ENCODE measurements at places on chromosomes 1 and 21.

DNA sequence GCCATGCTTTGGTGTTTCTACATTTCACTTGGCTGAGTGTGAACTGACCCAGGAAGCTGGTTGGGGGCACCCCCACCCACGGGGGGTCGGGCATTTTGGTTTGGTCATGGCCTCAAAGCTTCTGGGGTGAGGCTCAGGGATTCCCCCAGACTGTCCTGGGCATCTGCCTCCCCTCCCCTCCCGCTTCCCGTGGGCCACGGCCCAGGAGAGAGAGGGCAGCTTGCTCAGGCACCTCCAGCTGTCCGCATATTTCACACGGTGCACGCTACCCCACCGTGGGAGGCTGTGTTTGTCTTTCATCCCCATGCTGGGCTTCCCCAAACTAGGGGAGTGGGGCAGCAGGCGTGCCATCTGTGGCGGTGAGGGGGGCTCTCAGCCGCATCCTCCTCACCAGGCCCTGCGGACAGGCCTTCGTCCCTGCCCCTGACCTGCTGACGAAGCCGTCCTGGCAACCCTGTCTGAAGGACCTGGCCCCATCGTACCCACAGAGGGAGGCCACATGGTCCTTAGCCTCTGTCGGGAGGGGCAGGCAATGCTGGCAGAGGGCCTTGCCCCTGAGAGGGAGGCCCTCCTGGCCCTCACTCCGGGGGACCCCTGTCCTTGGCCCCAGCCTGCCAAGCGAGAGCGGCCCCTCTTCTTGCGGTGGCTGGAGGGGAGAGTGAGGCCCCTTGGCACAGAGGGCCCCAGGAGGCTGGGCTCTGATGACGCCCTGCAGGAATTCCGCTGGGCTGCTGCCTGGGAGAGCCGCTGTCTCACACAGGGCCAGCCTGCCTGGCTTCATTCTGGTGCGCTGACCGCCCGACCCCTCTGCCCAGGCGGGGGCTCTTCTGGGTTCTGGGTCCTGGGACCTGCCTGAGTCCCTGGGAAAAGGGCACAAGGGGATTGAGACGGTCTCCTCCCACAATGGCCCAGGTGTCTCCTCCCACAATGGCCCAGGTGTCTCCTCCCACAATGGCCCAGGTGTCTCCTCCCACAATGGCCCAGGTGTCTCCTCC, 22.1 kb downstream of the TP73 start:
- no peak for DNase-seq

- no peak for DNase-seq
Measured at GRCh38 chr1:188406636-188407035, 1577.9 kb downstream of the PLA2G4A start.

DNA sequence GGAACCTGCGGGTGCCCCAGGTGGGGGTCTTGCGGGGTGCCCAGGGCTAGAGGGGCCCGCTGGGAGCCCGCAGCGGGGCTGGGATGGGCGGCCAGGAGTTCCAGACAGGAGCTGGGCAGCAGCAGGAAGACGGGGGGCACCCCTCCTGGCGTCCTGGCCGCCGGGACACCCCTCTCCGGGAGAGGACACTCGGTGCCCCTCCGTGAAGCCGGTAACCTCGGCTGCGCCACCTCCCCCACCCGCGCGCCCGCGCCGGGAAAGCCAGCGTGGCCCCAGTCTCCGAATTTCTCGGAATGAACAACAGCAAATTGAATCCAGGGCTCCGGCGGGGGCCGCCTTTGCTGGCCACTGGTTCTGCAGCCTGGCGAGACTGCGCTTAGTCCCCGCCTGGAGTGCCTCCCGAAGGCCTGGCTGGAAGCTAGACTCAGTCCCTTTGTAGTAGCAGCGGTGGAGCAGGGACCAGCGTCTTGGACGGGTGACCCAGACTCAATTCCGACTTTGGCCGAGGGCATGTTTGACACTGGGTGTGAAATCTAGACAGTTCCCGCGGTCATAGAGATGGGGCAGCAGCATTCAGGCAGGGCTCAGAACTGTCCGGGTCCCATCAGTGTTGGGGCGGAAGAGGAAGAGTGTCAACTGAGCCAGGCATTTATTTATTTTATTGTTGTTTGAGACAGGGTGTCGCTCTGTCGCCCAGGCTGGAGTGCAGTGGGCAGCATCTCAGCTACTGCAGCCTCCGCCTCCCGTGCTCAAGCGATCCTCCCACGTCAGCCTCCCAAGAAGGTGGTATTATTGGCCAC, 773 bp downstream of the IFNGR2 start:
- DNase-seq, result peak; percentile 52

GRCh38 chr1:158812336-158812735, 18.8 kb upstream of the MNDA start:
- no peak for DNase-seq

DNA sequence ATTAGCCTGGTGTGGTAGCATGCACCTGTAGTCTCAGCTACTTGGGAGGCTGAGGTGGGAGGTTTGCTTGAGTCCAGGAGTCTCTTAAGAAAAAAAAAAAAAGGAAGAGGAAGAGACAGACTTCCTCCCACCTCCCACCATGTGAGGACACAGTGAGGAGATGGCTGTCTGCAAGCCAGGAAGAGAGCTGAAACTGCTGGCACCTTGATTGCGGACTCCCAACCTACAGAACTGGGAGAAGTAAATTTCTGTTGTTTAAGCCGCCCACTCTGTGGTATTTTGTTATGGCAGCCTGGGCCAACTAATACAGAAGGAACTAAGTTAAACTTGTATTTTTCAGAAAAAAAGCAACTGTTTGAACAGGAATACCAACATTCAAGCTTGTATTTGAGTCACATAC, 21.7 kb downstream of the DOP1B start:
- DNase-seq, result no peak

DNA sequence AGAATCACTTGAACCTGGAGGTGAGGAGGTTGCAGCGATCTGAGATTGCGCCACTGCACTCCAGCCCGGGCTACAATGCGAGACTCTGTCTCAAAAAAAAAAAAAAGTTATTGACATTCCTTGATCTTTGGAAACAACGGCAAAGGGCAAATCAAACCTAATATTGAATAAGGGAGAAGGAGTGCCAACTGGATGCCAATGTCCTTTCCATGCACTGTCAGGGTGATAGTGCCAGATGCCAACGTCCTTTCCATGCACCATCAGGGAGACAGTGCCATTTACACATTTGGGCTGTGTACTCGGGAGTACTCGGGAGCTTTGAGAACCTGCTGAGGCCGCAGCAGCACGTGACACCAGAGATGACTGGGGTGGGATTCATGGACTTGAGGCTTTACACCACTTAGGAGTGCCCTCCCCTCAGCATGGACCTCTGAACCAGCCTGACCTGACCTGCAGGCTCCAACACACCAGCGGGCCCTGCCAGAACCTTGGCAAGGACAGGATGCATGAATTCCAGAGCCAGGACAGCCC, 34.5 kb upstream of the SOD1 start:
- DNase-seq, result no peak

GRCh38 chr1:99756598-99756997, 9.8 kb downstream of the FRRS1 start:
- DNase-seq, result peak; percentile 26

- no peak for DNase-seq
Measured at GRCh38 chr1:192140382-192140781, 17.9 kb upstream of the RGS18 start.

DNA sequence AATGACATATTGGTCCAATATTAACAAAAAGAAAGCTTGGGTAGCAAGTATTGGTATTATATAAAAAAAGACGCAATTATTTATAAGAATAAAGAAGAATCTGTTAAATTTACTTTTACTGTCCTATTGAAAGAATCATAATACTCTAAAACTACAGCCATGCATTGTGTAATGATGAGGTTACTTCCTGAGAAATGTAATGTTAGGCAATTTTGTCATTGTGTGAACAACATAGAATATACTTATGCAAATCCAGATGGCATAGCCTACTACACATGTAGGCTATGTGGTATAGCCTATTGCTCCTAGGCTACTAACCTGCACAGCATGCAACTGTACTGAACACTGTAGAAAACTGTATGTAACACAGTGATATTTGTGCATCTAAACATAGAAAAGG, 121.2 kb upstream of the PTGFR start:
- DNase-seq, result no peak

DNA sequence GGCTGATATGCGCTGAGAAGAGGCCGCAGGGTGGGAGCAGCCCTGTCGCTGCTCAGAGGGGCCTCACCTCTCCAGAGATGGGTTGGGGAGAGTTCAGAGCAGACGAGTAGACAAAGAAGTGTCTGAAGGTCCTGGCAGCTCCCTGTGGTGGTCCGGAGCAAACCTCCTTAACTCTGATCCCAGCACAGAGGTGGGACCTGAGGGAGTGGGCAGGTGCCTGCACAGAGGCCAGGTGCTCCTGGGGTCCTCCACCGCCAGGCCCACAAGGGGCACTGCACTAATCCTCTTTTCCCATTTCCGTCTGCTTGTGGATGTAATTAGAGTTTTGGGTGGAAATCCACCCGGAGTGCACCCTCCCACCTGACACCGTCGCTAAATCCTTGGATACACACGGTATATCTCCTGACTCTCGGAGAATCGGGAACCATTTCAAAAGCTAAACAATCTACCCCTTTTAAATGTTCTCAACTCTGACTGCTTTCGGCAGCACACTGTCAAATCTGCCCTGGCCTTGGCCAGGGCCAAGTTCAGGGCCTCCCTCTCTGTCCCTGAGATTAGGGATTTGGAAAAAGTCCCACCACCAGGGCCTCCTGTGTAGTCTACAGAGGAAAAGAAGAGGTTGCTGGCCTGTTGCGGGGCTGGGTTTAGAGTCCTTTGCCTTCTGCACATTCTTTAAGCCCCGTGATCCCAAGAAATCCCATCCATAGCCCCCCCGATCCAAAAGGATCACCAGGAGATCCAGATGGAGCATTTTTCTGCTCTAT, 22.4 kb downstream of the CASZ1 start:
- DNase-seq, result no peak

DNA sequence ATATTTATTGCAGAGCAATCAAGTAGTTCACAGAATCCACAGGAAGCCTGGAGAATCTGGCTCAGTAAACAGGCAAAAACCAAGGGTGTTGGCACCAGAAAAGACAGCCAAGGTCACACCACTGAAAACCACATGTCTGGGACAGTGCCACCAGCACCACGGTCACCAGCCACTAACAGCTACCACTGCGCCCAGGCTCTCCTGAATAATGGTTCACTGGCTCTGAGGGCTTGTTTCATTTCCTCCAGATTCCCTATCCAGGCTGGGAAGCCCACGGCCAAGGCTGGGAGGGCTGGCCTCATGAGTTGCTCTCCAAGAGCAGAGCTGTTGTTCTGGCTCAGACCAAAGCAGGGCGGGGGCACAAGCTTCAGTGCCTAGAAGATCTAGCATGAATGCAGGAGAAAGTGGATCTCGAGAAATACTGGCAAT, 54.5 kb upstream of the PTGFRN start:
- DNase-seq, result peak; percentile 32

- DNase-seq, result no peak
Measured at GRCh38 chr1:23567629-23567995, 8.3 kb upstream of the ID3 start.

- no peak for DNase-seq
Measured at GRCh38 chr1:2271841-2272655, 43.9 kb downstream of the SKI start.

DNA sequence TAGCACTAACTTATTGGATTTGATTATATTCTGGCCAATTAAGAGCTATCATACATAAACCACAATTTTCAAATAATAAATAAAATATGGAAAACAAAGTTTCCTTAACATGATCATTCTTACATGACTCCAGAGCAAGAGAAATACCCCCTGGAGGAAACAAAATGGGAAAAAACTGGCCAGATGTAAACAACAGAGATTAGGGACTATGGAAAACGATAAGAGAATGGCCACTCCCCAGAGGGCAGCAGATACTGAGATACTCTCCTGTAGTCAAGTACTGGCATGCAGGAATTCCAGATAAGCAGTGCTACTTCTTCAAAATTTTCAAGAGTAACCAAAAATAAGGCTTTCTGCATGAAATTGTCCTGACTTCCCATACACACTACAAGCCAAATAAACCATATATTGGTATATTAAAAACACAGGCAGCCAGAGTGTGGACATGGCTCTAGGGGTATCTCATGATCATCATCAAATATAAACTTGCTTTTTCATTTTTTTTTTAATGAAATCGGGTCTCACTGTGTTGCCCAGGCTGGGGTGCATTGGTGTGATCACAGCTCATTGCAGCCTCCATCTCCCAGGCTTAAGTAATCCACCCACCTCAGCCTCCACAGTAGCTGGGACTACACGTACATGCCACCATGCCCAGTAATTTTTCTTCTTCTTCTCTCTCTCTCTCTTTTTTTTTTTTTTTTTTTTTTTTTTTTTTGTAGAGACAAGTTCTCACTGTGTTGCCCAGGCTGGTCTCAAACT, 118.5 kb downstream of the EIF4G3 start:
- DNase-seq, result no peak

GRCh38 chr1:209457401-209458125, 126.0 kb upstream of the CAMK1G start:
- no peak for DNase-seq

DNA sequence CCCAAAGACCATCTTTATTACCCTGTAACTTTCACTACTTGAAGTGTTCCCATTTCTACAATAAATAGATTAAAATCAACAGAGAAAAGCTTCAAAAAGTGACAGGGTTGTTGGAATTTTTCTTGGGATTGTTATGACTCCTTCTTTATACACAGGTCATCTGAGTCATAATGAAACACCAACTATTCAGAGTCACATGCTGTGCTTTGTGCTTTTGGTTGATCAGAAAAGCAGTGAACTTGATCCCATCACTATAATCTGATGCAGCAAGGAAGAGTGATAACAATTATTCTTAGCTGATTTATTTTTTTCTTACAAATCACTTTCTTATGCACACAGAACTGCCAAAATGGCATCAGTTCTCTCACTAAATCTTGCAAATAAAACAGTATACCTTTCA, 422.9 kb downstream of the PTBP2 start:
- DNase-seq, result peak; percentile 71

DNA sequence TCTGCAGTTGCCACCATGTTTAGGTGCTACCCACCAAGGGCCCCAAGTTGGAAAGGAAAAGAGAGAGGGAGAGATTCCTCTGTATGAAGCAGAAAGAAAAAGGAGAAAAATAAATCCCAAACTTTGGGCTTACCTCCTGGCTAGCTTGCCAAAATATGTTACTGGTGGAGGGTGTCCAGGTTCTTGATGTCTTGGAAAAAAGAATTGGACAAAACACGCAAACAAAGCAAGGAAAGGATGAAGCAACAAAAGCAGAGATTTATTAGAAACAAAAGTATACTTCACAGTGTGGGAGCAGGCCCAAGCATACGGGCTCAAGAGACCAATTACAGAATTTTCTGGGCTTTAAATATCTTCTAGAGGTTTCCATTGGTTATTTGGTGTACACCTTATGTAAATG, 204.5 kb upstream of the LRRC7 start:
- DNase-seq, result no peak

DNA sequence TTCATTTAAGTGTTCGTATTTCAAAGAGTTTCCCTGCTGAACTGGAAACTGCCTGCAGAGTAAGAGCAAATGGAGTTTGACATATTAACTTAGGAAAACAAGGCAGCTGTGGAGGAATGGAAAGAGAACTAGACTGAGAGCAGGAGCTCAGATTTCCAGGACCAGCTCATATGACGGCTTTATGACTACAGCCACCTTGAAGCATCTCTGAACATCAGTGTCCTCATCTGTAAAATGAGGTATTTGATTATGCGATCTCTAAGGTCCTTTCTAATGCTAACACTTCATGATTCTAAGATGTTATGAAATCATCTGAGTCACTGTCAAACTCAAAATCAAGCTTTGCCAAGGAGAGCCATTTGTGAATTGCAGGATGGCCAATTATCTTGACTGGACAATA, 112.3 kb downstream of the PRRX1 start:
- DNase-seq, result no peak

Measured in fibroblast of skin of abdomen (primary cell).